ENCODE measurements at places on chromosomes 3 and 15. TPM values are rescaled to one million over a fixed set of nuclear protein-coding genes. Genes with fewer than 3 reads are reported as not detected.

DNA sequence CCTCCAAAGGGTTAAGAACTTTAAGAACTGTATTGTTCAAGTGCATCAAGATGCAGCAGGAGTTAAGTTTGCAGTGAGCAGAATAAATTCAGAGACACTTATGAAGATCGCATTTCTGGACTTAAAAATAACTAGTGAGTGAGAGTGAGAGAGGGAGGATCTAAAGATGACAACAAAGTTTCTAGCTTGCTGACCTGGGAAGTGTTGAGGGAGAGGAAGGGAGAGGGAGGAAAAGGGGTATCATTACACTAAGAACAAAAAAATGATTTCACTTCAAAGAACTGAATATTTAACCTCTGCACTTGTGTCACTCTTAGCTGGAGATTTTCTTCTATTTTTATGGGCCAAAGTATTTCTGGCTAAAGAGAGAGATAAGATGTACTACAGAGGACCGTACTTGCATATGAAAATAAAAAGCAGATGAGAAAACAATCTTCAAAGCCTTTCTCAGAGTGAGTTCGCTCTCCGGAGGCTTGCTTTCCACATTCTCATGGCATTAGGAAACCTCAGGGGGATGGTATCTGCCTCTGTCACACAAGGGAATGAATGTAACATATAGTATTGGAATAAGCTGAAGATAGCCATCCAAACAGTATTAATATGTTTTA is 91.4 kb upstream of the TJP1 start:
- peak overlapping the region; percentile 33 for H3K4me3 ChIP-seq
- no peaks in the 10 kb centered on the region for H3K36me3 ChIP-seq
- peaks cover 55% of the 10 kb centered on the region for H3K4me1 ChIP-seq
- DNase-seq = no peak

- H3K27me3 ChIP-seq = no peaks in the 10 kb centered on the region
- no peak for DNase-seq
- no peak overlapping the region for H3K4me3 ChIP-seq
- no peaks in the 10 kb centered on the region for H3K36me3 ChIP-seq
- peak overlapping the region; percentile 13 for H3K27ac ChIP-seq
Observed at GRCh38 chr3:61793056-61793455, 231.7 kb downstream of the PTPRG start.

The MELTF gene
- 9.6 TPM for total RNA-seq

The BNC1 gene
- total RNA-seq = 0.11 TPM

- H3K27ac ChIP-seq = no peak overlapping the region
- H3K27me3 ChIP-seq = no peaks in the 10 kb centered on the region
- no peak for DNase-seq
- peaks cover 19% of the 10 kb centered on the region for H3K4me1 ChIP-seq
- no peak overlapping the region for H3K4me3 ChIP-seq
Observed at GRCh38 chr15:48634893-48635292, 10.6 kb downstream of the FBN1 start.

Measured in left ventricle myocardium inferior (tissue), 1 donor.